ENCODE measurements at places on chromosomes 11 and 22. TPM values are rescaled to one million over a fixed set of nuclear protein-coding genes. Genes with fewer than 3 reads are reported as not detected.

The TTC36 gene
- 1.5 TPM for total RNA-seq

The CYP2R1 gene
- total RNA-seq, result 22.4 TPM

DNA sequence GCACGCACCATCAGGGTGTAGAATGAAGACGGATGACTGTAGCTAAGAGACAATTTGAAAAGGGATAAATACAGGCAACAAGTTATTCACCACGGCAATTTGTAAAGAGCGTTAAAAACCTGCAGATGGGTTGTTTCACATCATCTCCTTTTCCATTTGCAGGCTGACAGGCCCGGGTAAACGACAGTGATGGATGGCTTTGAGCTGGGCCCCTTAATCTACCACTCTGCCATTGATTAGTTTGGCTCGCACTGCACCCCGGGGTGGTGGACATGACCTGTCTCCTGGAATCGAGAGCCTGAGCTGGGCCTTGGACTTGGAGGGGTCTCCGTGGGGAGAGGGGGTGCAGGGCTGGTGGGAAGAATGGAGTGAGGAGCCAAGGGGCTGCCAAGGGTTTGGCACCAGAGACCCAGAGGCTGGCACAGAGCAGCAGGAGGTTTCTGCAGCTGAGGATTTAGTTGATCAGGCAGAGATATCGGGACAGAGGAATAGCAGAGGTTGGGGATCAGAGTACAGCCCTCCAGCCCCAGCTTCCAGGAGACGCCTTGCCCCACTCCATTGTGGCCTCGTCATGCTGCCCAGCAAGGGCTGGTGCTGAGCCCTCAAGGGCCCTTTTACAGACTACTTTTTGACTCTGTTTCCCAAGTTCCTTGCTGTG, 110.6 kb upstream of the NECTIN1 start:
- DNase-seq, result no peak
- no peaks in the 10 kb centered on the region for H3K27me3 ChIP-seq
- H3K36me3 ChIP-seq, result no peaks in the 10 kb centered on the region
- no peak overlapping the region for H3K27ac ChIP-seq
- H3K4me1 ChIP-seq, result peaks cover 5% of the 10 kb centered on the region

- DNase-seq, result no peak
- no peaks in the 10 kb centered on the region for H3K36me3 ChIP-seq
- no peak overlapping the region for H3K27ac ChIP-seq
- no peak overlapping the region for H3K4me3 ChIP-seq
- no peaks in the 10 kb centered on the region for H3K27me3 ChIP-seq
- no peaks in the 10 kb centered on the region for H3K4me1 ChIP-seq
These were observed 52.4 kb upstream of the TTLL12 start for GRCh38 chr22:43239193-43239780.

DNA sequence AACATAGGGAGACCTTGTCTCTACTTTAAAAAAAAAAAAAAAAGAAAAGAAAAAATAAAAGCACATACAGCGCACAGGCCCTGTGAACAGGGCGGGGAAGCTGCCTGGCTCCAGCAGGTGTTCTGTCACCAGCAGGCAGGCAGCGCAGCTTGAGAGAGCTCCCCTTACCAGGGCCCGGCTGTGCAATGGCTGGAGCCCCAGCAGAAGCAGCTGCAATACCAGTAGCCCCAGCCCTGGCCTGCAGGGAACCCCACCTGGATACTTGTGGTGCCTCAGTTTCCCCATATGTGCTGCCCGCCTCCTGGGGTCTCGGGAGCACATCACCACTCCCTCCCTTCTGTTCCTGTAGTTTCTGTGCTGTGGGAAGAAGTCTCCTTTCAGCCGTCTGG, 12.3 kb downstream of the TSPAN32 start:
- H3K4me1 ChIP-seq, result peaks cover 41% of the 10 kb centered on the region
- H3K27me3 ChIP-seq, result no peaks in the 10 kb centered on the region
- peak overlapping the region; percentile 64 for H3K4me3 ChIP-seq
- H3K27ac ChIP-seq, result peak overlapping the region; percentile 86
